ENCODE measurements at places on chromosomes 7 and 10.

- DNase-seq: no peak
These were observed 56.2 kb downstream of the JMJD1C start for GRCh38 chr10:63409465-63410027.

DNA sequence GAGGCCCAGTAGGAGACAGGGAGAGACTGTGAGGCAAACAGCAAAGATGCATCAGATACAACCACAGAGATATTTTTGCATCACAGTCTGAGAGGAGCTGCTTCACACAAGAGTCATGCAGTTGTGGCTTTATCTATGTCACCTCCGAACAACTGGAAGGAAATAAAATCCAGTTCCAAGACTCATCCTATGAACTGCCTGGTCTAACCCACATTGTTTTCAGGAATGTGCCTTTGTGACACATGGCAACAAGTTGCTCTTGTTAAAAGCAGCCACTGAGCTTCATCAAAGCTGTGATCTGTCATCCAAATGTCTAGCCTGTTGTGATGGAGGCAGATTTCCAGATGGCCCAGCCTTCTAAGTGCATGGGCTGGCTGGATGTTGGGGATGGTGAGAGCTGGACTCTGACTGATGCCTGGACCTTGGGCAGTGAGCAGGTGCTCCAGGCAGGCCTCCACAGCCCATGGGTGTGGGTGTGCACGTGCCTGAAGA is 255.0 kb downstream of the BMPER start:
- DNase-seq: no peak

DNA sequence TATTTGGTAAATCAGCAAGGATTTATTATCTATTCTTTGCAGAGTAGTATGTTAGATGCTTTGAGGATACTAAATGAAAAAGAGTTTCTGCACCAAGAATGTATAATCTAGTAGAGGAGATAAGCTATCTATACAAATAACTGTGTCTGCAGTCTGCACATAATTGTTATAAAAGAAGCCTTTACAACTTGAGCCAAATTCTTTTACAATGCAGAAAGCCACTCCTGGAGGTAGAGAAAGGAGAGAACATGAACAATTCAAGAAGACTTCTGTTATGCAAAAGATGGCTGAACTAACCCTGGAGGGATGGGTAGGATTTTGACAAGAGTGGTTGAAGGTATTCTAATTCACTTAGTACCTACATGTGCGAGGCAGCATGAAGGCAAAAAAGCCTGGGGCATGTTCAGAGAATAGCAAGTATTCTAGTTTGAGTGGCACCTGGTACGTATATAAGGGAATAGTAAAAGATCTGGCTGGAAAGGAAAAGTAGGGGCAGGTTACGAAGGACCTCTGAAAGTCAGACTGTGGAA is 251.1 kb upstream of the KAT6B start:
- DNase-seq: no peak

DNA sequence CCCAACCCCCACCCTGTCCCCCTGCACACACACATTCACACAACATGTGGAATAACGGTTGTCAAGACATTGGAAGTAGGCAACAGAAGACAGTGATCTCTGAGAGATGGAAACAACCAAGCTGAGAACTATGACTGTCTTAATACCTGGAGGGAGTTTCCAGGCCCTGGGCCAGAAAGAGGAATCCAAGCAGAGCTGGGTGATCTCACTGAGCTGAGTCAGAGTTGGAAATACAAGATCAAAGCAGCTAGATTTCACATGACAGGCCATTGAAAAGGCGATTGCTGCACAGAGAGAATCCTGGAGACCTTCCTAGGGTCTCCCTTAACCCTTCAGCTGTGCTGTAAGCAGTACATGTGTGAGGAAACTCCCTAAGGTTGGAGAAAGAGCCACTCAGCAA is 165.8 kb upstream of the PRSS1 start:
- DNase-seq: no peak

DNA sequence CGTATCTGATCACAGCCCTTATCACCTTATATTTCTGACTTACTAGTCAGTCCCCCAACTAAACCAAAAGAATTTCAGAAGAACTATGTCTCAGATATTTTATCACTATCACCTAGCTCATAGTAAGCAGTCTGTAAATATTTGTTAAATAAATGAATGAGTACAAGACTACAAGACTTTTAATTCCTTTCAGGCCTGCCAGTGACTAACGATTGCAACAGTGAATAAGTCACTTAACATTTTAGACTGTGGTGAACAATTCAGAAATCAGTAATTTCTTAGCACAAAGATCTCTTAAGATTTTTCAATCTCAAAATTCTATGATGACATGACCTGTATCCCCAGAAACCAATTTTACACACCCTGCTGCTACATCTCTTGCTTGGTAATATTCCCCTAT is 162.2 kb downstream of the IMMP2L start:
- DNase-seq: no peak
